ENCODE measurements at places on chromosomes 12 and 14.

DNA sequence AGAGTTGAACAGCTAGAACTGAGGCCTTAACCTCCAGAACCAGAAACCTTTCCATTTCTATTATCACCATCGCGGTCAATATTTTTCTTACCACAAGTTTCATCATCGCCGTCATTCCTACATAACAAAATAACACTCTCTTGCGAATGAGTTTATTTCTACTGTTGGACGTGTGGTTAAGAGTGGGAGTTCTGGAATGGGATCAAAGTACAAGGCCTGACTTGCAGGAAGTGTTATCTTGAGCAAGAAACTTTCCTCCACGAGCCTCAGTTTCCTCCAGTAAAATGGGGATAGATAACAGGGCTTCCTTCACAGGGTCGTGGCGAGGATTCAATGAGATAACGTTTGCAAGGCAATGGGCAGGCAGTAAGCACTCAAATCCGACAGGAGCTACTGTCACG, 652 bp downstream of the SART3 start:
- DNase-seq = no peak

DNA sequence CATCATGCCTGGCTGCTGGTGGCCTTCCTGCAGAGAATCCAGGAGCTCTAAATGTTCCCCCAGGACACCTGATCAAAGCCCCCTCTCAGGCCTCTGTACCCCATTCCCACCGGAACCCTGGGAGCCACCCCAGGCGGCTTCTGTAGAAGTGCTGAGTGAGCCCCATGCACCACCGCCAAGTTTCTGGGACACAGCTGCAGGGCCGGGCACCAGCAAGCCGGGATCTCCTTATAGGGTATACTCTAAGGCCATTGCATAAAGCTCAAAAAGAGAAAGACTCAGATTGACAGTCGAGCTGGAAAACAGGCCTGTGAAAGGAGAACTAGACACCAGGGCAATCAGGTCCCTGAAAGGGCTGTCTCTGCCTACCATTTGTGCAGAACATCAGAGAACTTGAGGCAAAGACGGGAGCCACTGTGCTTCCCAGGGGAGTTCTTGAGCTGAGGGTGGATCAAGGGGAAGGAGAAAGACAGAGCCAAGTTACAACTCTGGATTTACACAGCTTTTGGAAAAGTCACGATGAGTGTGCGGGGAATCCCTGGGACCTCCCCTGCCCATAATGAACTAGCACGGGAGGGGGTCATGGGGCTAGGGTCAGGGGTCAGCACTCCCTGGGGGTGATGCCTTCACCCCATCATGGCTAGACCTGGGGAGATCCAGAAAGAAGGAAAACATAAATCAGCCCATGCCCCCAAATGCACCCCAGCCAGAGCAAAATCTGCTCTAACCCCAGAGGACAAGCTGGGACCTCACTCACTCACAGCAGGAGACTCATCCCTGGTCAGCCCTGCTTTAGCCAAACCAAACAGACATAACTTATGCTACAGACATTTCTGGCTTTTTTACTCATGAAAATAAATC, 51.1 kb downstream of the ITPK1 start:
- DNase-seq = no peak

DNA sequence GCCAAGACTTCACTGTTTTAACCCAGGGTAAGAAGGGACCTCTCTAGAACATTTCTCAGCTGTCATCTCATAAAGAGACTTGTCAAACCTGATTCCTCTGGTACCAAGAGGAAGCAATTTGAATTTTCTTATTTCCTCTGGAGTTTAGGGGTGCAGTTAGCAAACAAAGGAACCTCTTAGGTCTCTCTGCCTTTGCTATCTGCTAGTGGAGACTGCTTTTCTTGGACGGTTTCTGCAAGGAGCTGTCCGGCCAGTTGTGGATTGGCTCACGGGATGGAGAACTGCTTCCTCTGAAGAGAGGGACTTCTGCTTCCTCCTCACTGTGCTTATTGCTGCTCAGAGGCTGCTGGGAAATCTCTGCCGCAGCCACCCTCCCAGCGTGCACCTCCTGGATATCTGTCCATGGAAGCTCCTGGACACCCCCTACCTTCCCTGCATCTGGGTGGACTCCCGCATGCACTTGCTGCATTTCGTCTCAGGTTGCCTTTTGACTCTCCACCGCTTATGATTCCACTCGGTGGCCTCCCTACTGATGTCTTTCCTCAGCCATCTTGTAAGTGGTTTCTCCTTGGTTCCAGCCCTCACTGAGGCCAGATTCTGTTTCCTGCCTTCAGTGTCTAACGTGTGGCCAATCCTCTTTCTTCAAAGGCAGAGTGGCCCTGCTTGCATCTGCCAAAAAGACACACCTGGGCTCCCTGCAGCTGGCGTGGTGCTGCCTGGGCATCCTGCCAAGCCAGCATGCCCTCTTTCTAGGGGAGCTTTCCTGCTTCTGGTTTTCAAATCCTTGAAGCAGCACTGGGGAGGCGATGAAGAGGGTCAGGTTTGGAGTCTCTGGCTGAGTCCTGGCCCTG, 187.3 kb downstream of the CHST11 start:
- no peak for DNase-seq

GRCh38 chr12:25041006-25041741, 92.3 kb upstream of the BCAT1 start:
- DNase-seq = no peak

- DNase-seq = no peak
These were observed 69.2 kb upstream of the BCAT1 start for GRCh38 chr12:25018146-25018545.

DNA sequence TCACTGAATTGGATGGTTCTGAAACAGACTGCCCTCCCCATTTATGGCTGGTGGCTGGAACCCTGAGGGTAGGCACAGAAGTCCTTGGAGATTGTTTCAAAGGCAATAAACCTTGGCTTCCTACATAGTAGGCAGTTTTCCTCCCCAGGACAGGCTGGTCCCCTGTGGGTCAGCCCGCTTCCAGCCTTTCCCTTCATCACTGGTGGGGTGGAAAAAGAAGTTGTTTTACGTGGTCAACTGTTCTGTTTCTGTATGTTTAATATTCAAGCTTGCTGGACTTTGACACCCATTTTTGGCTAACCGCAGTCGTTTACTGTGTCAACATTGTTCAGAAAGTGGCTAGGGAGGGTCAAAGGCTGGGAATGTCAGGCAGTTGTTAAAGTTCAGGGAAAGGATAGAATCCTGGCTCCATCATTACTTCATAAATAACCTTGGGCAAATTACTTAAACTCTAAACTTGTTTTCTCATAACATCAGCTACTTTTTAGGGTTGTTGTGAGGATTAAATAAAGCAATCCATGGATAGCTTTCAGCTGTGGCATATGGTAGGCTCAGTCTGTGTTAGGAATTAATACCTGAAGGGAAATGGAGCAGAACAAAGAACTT, 2.4 kb downstream of the KLHDC2 start:
- DNase-seq = no peak

- DNase-seq = no peak
These were observed 61.1 kb upstream of the SINHCAF start for GRCh38 chr12:31387011-31387410.

DNA sequence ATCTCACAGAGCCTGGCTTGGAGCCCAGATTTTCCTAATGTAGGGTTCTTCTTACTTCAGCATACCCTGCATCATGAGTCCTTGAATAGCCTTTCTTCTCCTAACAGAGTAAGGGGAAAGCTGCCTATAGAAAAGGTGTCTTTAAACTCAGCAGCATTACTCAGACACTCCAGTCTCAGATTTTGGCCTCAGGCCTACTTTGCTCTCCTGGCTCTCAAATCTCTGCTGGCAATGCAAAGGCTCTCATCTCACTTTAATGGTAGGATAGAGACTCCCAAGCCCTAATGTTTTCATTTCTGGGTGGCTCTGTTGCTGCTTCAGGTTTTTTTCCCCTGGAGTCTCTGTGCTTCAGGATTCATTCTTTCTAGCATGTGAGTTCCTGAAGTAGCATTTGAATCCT, 9.1 kb upstream of the NKX2-8 start:
- no peak for DNase-seq

- DNase-seq = no peak
These were observed 37.7 kb downstream of the NEUROD4 start for GRCh38 chr12:55057481-55057880.

DNA sequence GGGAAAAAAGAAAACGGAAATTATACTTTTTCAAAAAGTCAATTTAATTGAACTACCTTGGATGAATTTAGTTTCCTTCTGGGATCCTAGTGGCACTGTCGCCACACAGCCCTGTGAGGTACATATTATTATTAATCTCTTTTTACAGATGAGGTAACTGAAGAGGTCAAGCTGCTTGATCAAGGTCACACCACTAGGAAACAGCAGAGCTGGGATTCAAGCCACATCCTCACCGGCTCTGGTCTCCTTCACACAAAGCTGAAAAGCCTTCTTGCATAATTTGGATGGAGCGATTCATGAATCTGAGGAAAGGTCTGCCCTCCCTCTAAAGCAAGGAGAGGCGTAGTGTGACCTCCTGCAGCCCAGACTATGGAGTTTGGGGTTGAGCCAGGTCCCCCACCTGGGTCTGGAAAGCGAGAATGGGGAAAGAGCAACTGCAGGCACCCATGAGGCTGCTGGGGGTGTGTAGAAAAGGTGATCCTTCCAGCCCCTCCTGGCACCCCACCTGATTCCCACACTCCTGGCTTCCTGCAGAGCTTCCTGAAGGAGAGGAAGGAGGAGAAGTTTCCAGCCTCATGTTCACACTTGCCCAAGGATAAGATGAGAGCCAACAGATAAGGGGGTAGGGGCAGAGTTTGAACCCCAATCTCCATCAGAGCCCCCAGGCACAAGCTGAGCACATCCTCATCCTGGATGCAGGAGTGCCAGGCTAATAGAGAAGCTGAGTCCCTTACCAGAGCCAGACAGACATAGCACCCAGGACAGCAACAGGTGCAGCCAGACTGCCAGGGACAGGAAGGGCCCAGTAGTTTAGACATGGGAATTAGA, 3.9 kb upstream of the KRT79 start:
- no peak for DNase-seq

DNA sequence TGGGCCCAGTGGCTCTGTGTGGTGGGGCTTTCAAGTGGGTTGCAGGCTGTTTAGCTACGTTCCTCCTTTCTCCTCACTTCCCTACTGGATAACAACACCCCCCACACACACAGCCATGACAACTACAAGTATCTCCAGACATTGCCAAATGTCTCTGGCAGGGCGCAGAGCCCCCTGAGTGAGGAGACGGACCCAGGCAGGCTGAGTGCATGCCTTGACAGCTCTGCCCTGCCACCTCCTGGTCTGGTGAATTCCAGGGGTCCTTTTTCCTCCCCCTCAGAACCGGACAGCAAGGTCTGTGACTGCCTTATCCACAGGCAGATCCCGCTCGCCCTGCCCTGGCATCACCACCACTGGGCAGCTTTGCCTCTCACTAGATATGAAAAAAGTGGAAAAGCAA, 276.5 kb downstream of the TMEM132C start:
- no peak for DNase-seq

DNA sequence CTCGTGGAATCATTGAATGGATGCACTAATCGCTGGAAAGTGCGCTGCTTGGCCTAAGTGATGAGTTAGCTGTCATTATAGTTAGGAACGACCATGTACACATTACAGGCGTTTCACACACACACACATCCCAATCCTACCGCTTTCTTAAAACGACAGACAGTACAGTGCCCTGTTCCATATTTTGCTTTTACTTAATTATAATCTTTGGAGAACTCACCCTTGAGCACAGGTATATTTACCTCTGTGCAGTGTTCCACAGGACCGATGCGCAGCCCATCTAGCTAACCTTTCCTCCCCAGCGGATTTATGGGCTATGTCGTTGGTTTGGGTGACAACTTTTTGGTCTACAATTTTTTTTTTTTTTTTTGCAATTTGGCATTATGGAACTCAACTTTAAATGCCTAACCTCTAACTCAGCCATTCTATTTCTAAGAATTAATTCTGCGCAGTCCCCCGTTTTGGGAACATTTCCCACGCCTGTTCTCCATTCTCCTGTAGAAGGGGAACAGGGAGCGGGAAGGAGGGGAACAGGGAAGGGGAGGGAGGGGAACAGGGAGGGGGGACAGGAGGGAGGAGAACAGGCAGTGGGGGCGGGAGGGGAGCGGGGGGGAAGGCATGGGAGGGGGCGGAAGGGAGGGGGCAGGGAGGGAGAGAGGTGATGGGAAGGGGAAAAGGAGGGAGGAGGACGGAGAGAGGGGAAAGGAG, 663 bp upstream of the ULK1 start:
- DNase-seq = no peak

Measured in stimulated activated CD4-positive, alpha-beta T cell treated with anti-CD3 and anti-CD28 coated beads, TNF-alpha, amount 100 ng/mL, for 48 hours (primary cell).